Thyroid gland (tissue), 4 donors: ENCODE measurements at places on chromosomes 1 and 21. TPM values are rescaled to one million over a fixed set of nuclear protein-coding genes. Genes with fewer than 3 reads are reported as not detected.

LCA5L gene
- total RNA-seq, result 6.0 TPM

- no peak overlapping the region for H3K27ac ChIP-seq
- H3K4me3 ChIP-seq, result no peak overlapping the region
- peaks cover 26% of the 10 kb centered on the region for H3K4me1 ChIP-seq
- H3K27me3 ChIP-seq, result no peaks in the 10 kb centered on the region
- no peak for DNase-seq
Observed at GRCh38 chr1:54798769-54799641, 2.1 kb downstream of the TTC22 start.

GRCh38 chr1:214990619-214991018 is 91.9 kb upstream of the KCNK2 start:
- no peaks in the 10 kb centered on the region for H3K4me1 ChIP-seq
- no peaks in the 10 kb centered on the region for H3K36me3 ChIP-seq
- H3K27me3 ChIP-seq, result no peaks in the 10 kb centered on the region
- no peak overlapping the region for H3K4me3 ChIP-seq

RIMS3 gene
- total RNA-seq, result 2.1 TPM

MYOG gene
- not detected for total RNA-seq

DNA sequence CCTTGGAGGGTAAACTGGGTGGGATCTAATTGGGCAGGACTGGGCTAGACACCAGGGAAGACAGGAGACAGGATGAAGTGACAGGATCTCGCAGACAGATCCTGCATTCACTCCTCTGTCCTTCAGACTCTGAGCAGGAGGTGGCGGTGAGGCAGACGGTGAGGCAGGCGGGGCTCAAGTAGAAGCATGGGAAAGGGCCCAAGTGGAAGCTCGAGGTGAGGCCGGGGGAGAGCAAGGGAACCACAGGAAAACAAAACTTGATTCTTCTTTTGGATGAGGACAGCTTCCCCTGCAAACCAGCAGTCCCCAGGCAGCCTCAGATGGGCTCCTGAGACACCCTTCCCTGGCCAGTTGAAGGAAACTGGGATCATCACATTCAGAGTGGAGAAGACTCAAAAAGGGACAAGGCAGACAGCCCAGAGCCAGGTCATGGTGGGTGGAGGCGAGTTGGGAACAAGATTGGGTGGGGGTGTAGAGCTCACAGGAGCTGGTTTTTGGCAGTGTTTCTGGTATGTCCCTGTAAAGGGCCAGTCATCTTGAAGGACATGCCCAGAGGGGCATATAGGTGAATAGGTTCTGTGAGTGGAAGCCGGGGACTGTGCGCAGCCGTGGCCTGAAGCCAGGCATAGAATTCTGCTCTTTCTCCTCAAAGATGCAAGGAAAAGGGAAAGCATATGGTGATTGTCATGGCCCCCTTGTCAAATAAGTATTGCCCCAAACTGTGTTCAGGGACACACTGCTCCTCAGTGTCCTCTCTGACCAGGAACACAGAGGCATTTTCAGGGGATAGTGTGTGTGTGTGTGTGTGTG is 18.0 kb downstream of the INKA2 start:
- H3K4me3 ChIP-seq, result no peak overlapping the region
- no peaks in the 10 kb centered on the region for H3K36me3 ChIP-seq
- no peaks in the 10 kb centered on the region for H3K27me3 ChIP-seq
- no peak for DNase-seq

GSTM5 gene
- total RNA-seq, result 3.1 TPM

NUDT4B gene
- 9.0 TPM for total RNA-seq

DNA sequence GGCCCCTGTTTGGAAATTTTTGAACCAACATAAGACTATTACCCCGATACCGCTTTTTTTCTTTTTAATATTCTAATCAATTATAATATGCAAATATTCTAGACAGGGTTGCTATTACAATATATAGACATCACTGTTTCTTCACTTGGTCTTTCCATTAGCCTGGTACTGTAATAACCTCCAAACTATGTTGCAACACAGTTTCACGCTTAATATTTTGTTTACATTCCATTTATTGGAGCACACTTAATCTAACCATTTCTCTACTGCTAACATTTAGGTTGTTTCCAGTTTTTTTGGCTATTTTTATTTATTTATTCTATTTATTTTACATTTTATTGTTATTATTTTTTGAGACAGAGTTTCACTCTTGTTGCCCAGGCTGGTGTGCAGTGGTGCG is 17.6 kb upstream of the NID1 start:
- no peaks in the 10 kb centered on the region for H3K27me3 ChIP-seq
- no peaks in the 10 kb centered on the region for H3K4me1 ChIP-seq
- H3K36me3 ChIP-seq, result no peaks in the 10 kb centered on the region

TMEM82 gene
- not detected for total RNA-seq

SIK1 gene
- 0.54 TPM for total RNA-seq

ADAMTS1 gene
- total RNA-seq, result 43.4 TPM

GRCh38 chr1:119249283-119249682 is 108.8 kb upstream of the WARS2 start:
- no peaks in the 10 kb centered on the region for H3K4me1 ChIP-seq
- no peaks in the 10 kb centered on the region for H3K27me3 ChIP-seq
- DNase-seq, result no peak
- H3K36me3 ChIP-seq, result no peaks in the 10 kb centered on the region
- H3K4me3 ChIP-seq, result no peak overlapping the region

TFF2 gene
- not detected for total RNA-seq

DNA sequence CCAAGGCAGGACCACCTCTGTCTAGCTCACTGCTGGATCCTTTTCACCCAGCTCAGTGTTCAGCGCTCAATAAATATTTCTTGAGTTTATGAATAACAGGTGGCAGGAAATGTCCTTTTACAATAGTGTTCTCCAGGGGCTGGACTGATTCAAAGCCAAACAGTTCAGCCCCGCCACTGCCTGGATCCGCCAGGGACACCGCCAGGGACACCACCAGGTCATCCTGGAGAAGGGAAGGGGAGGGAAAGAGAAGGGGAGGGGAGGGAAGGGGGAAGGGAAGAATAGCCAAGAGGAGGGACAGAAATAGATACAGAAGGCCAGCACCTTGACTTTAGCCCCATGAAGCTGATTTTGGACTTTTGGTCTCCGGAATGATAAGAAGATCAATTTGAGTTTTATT is 255.6 kb downstream of the GRIK3 start:
- peaks cover 4% of the 10 kb centered on the region for H3K27me3 ChIP-seq
- H3K4me1 ChIP-seq, result no peaks in the 10 kb centered on the region
- no peak overlapping the region for H3K4me3 ChIP-seq
- DNase-seq, result no peak

- H3K4me3 ChIP-seq, result no peak overlapping the region
- H3K4me1 ChIP-seq, result no peaks in the 10 kb centered on the region
- H3K27ac ChIP-seq, result no peak overlapping the region
- H3K27me3 ChIP-seq, result no peaks in the 10 kb centered on the region
- no peaks in the 10 kb centered on the region for H3K36me3 ChIP-seq
Observed at GRCh38 chr1:71324671-71325267, 243.9 kb upstream of the ZRANB2 start.
